Heart left ventricle (tissue), 16 donors: ENCODE measurements at places on chromosomes 11 and 22. TPM values are rescaled to one million over a fixed set of nuclear protein-coding genes. Genes with fewer than 3 reads are reported as not detected.

Gene GGTLC2
- not detected for total RNA-seq

Gene NAALAD2
- 0.19 TPM for total RNA-seq

DNA sequence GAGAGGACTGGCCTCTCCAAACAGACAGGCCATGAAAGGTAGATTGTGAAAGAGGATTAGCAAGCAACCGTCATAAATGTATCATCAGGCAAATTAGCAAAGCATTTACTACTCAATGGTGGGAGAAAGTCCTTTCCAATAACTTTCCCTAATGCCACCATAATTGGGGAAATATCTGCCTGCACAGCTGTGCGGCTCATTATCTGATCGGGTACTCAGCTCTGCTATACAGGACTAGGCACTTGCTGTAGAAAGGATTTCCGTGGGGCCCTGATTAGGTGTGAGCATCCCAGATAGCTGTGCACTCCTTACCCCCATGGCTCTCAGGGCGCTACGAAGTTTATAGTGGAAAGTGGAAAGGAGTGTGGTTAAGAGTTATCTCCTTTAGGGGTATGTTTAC is 309.7 kb upstream of the PLET1 start:
- DNase-seq, result no peak

- no peak for DNase-seq
These were observed 21.2 kb downstream of the GDPD5 start for GRCh38 chr11:75504501-75504900.

Gene OR4C13
- total RNA-seq, result not detected

GRCh38 chr11:73521621-73522020 is 76.3 kb downstream of the FAM168A start:
- DNase-seq, result no peak

GRCh38 chr11:78834886-78835285 is 260.2 kb upstream of the NARS2 start:
- DNase-seq, result no peak

GRCh38 chr11:114172871-114173444 is 113.4 kb downstream of the ZBTB16 start:
- peak; percentile 69 for DNase-seq

DNA sequence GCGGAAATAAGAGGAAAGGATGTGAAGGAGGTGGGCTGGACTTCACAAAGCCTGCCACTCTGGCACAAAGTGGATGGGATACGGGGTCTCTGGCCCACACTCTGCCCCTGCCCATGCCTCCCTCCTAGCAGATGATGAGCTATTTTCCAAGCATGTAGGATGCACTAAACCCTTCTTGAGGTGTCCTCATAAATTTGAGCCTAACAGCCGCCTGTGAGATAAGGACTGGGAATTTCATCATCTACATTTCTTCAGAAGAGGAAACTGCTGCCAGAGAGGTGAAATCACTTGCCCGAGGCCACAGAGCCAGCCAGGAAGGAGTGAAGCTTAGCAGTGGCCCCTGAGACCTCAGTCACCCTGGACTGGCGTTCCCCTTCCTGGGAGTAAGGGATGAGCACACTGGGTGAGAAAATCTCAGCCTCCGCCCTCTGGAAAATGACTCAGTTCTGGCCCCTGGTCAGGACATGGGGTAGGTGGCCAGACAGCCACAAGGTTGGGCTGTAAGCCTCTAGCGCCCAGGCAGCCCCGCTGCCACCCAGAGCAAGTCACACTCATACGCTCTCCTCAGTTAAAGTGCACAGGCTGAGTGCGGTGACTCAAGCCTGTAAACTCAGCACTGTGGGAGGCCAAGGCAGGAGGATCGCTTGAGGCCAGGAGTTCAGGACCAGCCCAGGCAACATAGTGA is 27.9 kb downstream of the MB start:
- no peak for DNase-seq

GRCh38 chr11:110711448-110711775 is 825 bp downstream of the ARHGAP20 start:
- DNase-seq, result no peak

Gene NCF4
- 5.1 TPM for total RNA-seq

DNA sequence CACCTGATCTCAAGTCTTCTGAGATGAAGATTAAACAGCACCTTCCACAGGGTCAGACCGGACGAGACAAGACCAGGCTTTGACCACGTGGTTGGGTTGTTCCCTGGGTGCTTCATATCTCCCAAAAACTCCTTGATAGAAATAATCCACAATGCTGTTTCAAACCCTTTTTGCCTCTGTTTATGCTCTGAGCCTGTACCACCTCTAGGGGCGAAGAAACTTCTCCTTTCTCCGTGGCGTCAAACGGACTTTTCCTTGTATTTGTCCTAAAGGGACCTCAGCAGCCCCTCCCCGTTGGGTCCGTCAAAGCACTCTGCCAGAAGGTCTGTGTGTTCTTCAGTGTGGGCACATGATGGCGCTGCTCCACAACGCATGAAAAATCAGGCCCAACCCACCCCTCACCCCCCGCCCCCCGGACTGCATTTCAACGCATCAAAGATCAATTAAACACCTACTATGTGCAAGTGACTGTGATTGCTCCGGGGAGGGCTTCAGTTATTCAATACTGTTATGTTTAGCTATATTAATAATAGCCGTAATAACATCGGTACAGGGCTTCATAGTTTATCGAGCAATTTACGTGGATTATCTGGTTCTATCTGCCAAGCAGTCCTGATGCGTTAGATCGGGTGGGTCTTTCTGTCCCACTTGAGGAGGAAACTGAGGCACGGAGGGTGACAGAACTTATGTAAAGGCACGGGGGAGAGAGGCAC is 17.3 kb upstream of the EIF3D start:
- peak; percentile 33 for DNase-seq

- no peak for DNase-seq
These were observed 360.6 kb upstream of the C11orf87 start for GRCh38 chr11:109061394-109061793.

Gene OLFML1
- 4.8 TPM for total RNA-seq

Gene MOGAT2
- total RNA-seq, result 0.25 TPM

Gene ZDHHC8
- total RNA-seq, result 44.3 TPM

Gene FGF19
- not detected for total RNA-seq

Gene OR5B3
- not detected for total RNA-seq

DNA sequence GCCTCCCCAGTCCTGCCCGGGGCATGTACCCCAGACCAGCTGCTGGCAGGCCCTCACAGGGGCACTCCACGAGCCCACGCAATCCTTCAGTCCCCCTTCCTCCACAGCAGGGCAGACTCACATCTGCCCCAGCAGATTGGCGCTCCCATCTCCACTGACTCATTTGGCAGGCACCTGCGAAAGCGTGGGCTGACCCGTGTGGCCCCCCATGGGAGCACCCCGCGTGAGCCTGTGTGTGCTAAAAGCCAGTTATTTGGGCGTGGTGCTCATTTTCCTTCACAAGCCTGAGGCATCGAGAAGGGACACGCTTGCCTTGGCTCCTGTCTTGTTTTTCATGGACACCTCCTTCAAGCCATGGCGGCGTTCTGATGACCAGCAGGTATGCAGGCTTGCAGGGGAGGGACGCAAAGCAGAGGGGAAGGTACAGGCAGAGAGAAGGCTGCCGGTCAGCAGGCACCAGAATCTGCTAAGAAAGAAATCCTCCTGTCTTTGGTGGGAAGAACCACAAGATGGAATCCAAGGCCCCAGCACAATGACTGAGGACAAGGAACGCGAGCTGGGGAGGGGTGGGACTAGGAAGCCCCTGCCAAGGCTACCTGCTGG is 8.6 kb downstream of the NECTIN1 start:
- peak; percentile 14 for DNase-seq

GRCh38 chr11:62128835-62129234 is 5.0 kb downstream of the INCENP start:
- DNase-seq, result no peak

DNA sequence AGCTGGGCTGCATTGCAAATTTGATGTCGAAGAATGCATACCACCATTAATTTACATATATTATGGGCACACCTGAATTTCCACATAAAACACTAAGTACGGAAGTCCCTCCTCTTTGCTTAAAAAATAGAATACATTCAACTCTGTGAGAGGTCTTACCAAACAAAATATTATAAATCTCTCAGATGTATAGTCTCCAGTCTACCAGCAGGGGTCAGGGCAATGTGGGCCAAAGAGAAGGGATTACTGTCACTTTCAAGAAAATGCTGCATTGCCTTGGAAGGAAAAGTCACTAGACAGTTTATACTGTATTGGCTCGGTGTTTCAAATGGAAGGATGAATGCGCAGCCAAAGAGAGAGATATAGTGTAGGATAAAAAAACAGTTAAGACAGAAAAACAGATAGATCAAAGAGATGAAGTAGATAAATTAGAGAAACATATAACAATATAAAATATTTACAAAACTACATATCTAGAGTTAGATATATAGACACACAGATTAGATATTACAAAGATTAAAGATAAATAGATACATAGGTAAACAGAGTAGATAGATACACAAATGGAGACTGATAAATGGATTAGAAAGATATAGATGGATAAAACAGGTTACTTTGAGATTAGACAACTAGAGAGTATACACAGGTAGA is 20.9 kb downstream of the SERGEF start:
- DNase-seq, result no peak

GRCh38 chr11:47980907-47981621 is 705 bp downstream of the PTPRJ start:
- DNase-seq, result peak; percentile 42

- DNase-seq, result no peak
These were observed 164.3 kb downstream of the MSANTD4 start for GRCh38 chr11:105857728-105858127.

GRCh38 chr22:42375982-42376381 is 56.2 kb downstream of the NFAM1 start:
- no peak for DNase-seq

Gene PKP3
- 0.49 TPM for total RNA-seq

Gene FAM227A
- 0.19 TPM for total RNA-seq

DNA sequence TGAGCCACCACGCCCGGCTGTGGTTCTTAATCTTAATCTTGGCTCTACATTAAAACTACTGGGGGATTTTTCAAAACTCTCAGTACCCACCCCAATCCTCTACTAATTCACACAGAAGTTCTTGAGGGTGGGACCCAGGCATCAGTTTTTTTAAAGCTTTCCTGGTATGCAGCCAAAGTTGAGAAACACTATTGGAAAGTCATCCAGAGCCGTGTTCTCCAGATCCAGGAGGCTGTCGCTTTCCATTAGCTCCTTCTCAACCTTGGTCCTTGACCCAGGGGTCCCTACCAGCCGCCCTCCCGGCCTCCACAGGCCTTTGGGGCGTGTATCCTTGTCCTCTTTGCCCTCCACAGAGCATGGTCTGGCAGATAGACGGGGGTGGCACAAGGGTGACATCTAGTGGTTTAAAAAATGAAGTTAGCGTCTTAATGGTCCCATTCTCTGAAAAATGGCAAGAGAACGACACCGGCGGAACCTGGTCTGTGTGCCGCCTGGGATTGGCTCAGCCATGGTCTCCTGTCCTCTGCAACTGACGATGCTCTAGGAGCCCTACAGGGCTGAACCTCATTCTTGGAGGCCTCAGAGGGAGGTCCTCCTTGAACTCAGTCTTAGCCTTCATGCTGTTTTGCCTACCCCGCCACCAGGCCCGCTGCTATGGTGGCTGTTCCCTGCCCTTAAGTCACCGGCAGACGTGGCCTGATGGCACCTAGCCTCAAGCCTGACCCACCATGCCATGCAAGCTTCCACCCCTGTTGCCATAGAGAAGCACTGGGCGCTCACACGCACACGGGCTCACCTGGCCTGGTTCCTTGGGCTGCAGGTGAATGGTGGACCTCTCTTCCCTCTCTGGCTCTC is 152.0 kb upstream of the SYN3 start:
- DNase-seq, result no peak

Gene SPDYC
- total RNA-seq, result not detected

DNA sequence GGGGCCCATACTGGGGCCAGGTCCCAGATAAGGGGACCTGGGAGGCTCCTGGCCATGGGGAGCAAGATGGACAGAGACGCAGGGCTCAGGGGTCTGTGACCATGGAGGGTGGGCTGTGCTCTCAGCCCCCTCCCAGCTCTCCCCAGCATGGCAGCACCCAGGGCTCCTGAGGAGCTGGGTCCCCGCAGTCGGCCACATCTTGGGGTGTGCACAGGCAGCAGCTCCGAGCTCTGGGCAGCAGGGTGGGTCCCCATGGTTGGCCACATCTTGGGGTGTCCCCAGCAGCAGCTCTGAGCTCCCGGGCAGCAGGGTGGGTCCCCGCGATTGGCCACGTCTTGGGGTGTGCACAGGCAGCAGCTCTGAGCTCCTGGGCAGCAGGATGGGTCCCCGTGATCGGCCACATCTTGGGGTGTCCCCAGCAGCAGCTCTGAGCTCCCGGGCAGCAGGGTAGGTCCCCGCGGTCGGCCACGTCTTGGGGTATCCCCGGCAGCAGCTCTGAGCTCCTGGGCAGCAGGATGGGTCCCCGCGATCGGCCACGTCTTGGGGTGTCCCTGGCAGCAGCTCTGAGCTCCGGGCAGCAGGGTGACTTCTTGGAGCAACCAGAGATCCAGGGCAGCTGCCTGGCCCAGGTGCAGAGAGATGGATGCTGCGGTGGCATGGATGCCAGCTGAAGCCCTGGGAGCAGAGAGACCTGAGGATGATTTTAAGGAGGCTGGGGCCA is 18.3 kb upstream of the MUC5B start:
- DNase-seq, result no peak

- no peak for DNase-seq
These were observed 17.2 kb downstream of the RRM1 start for GRCh38 chr11:4111834-4112233.

GRCh38 chr22:23034621-23035556 is 35.4 kb upstream of the GNAZ start:
- DNase-seq, result no peak

GRCh38 chr11:57303280-57303989 is 21.3 kb downstream of the TNKS1BP1 start:
- DNase-seq, result no peak

Gene C22orf15
- total RNA-seq, result not detected

DNA sequence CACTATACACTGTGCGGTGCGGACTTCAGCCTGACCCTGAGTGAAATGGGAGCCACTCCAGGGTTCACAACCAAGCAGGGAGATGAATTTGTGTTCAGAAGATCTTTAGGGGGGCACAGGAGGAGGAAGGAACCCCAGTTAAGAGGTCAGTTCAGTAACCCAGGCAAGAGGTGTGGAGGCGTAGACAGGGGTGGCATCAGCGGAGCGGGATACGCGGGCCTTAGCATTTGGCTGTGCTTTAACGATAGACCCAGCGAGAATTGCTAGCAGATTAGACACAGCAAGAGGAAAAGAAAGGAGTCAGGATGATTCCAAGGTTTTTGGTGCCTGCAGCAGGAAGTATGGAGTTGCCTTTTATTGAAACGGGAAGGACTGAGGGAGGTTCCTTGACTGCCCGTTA is 46.8 kb downstream of the CTTN start:
- DNase-seq, result no peak

DNA sequence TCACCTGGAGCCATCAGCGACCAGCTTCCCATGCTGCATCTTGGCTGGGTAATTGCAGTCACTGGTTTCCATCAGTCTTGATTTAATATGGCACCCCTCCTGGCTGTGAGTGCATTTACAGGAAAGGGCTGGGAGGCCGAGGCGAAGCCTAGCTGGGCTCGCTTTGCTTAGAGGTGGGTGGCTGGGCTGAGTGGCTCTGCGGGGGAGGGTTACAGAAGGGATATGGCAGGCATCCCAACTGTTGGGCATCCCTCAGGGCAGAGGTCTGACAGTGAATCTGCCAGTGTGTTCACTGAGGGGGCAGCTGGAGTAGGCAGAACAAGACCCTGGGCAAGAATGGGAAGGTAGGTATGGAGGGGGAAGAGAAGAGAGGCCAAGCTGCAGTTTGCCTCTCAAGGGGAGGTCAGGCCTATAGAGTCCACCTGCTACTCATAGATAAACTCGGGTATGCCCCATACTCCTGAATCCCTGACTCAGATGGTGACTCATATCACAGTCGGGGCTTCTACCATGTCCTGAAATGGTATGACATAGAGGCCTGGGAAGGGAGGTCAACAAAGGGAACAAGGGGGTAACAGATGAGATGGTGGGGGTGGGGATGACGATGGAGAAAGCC is 77.5 kb upstream of the PHOX2A start:
- DNase-seq, result no peak

GRCh38 chr11:59197991-59198390 is 14.7 kb downstream of the MPEG1 start:
- DNase-seq, result peak; percentile 84
